ENCODE measurements at places on chromosomes 5 and 9. TPM values are rescaled to one million over a fixed set of nuclear protein-coding genes. Genes with fewer than 3 reads are reported as not detected.

- no peak for DNase-seq
Observed at GRCh38 chr5:133499895-133500294, 112.4 kb downstream of the FSTL4 start.

DNA sequence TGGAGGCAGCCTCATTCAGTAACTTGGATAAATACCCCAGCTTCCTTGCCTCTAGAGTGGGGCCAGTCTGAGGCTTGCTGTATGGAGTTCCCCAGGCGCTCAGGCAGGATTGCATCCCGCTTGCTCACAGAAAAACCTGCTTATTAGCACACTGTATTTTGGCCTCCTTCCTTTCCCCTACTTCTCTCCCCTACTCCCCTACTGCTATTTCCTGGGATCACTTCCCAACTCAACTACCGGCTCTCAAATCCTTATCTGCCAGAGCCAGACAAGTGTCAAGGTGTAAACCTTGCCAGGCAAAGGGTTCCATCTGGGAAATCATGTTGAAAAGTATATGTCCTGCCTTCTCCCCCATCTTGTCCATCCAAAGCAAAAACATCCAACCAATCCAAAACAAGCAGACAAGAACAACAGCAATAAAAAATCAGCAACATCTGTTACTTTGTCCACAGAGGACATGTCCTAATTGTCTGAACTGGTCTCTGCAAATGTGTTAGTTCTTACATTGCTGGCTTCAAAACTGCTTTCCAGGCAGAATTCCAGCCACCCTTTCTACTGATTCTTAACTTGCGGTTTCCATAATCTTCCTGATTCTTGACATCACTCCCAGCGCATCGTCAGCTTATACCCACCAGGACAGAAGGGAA is 164.1 kb upstream of the SEMA6A start:
- no peak for DNase-seq

Gene KLF4
- 33.1 TPM for total RNA-seq

Gene TAS2R1
- not detected for total RNA-seq

Gene LRRC19
- total RNA-seq = not detected

- no peak for DNase-seq
Observed at GRCh38 chr5:132480893-132481595, 9.5 kb downstream of the IRF1 start.

DNA sequence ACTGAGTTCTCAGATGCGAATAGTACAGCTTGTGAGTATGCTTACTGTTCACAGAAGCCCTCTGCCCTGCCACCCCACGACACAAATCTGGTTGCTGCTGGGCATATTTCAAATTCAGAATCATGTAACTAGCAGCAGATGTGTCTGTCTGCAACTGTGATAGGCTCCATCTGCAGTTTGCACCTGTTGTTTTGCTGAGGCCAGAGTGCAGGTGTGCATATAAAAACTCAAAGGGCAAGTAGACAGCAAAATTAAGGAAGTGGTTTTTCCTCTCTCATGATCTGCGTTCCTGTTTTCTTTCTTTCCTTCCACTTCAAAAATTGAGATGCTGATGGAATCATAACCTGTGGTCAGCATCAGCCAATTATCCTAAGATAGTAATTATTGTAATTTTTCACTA is 1000.5 kb downstream of the PTPRD start:
- no peak for DNase-seq

Gene PIP5K1B
- 13.8 TPM for total RNA-seq

- no peak for DNase-seq
Observed at GRCh38 chr5:161614342-161614741, 67.8 kb upstream of the GABRB2 start.

- DNase-seq = peak; percentile 38
Observed at GRCh38 chr5:157689942-157690689, 18.8 kb downstream of the C5orf52 start.

DNA sequence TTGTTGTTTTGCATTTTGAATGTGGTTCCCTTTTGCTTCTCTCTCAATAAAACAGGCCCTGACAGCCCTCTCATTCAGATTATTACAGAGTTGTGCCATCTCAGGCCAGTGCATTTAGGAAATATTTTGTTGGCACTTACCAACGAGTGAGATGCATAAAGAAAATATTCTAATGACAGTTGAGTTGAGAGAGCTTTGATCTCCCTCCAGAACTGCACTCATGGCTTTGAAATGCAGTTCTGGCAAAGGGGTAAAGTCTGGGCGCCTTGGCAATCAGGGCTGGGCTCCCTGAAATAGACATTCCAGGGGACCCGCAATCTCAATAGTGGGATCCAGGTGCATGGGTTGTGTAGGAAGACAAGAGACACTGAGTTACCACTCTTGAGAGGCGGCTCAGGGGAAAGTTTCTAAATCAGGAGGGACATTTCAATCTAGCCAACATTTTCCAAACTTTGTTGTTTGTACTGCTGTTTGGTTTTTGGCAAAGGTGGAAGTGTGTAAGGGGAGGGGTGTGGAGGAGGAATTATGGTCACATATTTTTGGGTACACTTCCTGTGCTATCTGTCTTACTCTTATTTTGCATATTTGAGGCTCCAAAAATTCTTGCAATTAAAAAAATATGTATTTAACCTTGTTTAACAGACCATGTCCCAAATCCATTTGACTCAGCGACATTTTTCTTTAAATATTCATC is 48.8 kb downstream of the PAPPA start:
- DNase-seq = no peak

Gene TMEM174
- not detected for total RNA-seq

Gene ACOT12
- total RNA-seq = not detected

- DNase-seq = no peak
Observed at GRCh38 chr9:79807971-79808370, 236.2 kb downstream of the TLE4 start.

GRCh38 chr9:129725795-129726251 is 27.0 kb downstream of the PTGES start:
- DNase-seq = no peak

DNA sequence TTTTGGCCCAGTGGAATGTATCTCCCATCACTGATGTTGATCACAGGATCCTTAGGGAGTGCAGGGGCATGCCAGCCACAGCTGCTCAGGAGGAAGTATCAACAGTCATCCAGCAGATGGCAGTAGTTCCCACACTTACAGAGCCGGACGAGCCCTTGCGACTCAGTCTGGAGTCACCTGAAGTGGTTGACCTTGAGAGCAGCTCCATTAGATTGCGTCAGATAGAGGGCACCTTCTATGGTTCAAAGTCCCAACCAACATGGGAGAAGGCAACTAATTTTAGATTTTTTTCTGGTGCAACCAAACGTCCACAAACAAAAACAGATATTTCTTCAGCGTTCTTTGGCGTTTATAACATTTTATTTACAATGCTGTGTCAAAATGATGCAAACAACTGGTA is 124.5 kb downstream of the EGFLAM start:
- DNase-seq = peak; percentile 69

Gene SLC22A4
- 3.1 TPM for total RNA-seq

DNA sequence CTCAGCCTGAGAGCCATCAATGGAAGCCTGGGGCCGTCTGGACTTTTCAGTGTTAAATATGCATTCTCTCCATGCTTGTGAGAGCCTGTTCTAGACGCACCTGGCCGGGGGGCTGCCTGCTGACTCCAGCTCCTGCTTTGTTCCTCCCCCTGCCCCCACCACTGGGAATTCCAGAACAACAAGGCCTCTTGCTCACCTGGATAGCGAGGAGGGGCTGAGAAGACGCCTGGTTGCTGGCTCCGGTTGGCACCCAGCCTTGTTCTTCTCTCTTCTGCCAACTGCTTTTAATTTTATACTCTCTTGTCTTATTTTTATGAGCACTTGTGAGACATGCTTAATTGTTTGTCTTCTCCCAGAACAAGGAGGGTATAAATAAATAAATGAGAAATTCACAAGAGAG is 15.0 kb upstream of the RAPGEF1 start:
- DNase-seq = no peak

- no peak for DNase-seq
Observed at GRCh38 chr9:83656032-83656680, 33.2 kb downstream of the IDNK start.

GRCh38 chr9:114285166-114285867 is 37.6 kb upstream of the ORM1 start:
- no peak for DNase-seq

Gene PARP8
- 58.4 TPM for total RNA-seq

Gene CHSY3
- total RNA-seq = 0.96 TPM

- no peak for DNase-seq
Observed at GRCh38 chr5:132073231-132074013, at the start of gene CSF2. CSF2 (plus strand) TSS chr5:132073789; CDS start chr5:132073824, 35 bp downstream.

DNA sequence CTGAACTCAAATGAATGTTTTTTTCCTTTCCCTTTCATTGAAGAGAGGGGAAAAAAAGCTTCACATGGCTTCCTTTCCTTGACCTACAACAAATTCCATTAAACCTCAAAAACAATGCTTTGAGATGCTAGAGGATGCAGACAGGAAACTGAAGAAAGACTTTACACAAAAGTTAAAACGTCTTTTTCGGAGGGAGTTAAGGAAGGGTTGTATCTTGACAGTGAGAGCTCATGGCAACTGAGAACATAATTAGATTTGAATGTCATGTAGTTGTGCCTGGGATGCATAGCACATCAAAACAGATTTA is 66.4 kb downstream of the EBF1 start:
- DNase-seq = no peak

GRCh38 chr9:95280745-95281144 is 36.8 kb downstream of the FANCC start:
- DNase-seq = no peak

DNA sequence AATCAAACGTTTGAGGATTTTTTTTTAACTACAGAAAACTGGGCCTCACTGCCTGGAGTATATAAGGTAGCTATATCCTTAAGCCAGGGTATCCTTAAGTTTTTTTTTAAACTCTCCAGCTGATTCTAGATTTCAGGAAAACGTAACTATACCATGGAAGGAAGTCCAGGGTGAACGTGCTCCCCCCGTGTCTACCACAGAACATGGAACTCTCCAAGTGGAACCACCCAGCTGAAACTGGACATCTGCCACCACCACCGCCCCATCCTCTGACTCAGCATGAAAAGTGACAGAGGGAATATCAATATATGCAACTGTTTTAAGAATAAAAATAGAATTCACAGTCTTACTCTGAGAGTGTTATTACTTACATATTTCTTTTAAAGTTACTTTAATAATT is 61.3 kb downstream of the DROSHA start:
- DNase-seq = peak; percentile 46

Gene FBN2
- 4.8 TPM for total RNA-seq

GRCh38 chr9:137464291-137464999 is 5.3 kb upstream of the NSMF start:
- DNase-seq = no peak

DNA sequence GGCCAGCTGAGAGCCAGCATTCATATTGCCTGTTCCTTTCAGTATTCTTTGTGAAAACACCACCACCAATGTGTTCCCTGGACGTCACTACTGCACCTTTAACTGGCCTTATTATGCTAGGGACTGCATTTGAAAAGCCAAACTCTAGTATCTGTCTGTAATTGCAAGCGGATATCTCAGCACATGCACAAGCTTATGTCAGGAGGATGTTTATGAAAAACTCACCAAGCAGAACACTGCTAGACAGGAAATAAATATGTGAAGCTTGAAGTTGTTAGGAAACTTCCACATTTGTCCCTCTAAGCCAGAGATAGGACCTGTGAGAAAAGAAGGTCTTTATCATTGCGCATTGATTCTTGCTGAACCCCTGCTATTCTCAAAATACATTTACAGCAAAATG is 135.4 kb upstream of the CCDC152 start:
- no peak for DNase-seq

Gene DMGDH
- total RNA-seq = 3.8 TPM

DNA sequence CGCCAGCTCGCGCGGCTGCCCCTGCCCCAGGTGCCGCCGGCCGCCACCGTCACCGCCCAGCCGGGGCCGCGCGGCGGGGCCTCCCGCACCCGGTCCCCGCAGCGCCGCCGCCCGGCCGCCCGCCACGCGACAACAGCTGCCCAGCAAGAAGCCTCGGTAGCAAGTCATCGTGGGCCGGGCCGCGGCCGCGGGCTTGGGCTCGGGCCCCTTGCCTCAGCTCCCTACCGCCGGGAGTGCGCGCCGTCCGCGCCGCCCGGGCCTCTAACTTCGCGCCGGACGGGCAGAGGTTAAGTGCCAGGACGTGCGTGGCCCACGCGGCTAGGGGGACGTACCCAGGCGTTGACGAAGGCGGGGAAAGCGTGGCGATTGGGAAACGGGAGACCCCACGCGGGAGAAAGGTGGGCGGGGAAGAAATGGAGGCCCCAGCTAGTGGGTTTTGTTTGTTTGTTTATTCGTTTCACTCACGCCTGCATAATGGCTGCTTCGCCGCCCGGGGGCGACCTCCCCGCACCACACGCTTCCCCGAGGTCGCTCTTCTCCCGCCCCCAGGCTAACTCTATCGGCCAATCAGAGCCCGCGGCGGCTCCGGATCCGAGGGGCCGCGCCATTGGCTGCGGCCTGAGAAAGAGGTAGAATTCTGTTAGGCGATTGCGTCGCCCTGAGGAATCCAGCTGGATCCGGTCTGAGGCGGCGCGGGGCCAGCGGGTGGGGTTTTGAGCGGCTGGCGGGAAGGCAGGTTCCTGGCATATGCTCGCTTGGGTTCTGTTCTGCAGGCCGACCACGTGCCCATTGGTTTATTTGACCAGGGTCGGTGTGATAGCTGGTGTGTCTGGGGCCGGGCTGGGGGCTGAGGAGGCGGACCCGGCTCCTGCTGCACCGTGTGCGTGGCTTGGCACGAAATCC is at the start of gene NADK2:
NADK2 (minus strand) TSS at position 295 of the 903 bp plus-strand sequence; CDS start at position 168, 127 bp downstream.
- DNase-seq = peak; percentile 97

GRCh38 chr5:53276825-53277224 is 167.3 kb upstream of the MOCS2 start:
- no peak for DNase-seq

GRCh38 chr5:172498431-172499129 is 44.3 kb upstream of the SH3PXD2B start:
- peak; percentile 31 for DNase-seq

Gene CCNJL
- total RNA-seq = 12.4 TPM

GRCh38 chr5:175696139-175696854 is 38.4 kb downstream of the HRH2 start:
- DNase-seq = peak; percentile 67

DNA sequence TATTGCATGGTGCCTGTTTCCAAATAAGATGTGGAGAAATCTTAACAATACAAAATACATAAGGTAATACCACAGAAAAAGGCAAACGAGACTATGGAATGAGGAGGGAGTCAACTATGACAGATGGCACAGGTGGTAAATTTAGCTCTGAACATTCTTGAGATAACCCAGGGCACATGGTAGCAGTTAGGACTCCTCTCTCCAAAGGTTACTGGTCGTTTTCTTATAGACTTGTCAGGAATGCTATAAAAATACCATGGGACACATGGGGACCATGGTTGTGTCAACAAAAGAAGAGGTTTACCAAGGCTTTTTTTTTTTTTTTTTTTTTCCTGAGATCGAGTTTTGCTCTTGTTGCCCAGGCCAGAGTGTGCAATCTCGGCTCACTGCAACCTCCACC is 209.4 kb upstream of the RFX3 start:
- DNase-seq = no peak

GRCh38 chr5:129204525-129204924 is 110.0 kb downstream of the ISOC1 start:
- no peak for DNase-seq

Gene ARHGEF28
- 34.5 TPM for total RNA-seq

- DNase-seq = no peak
Observed at GRCh38 chr5:10090074-10090473, 159.6 kb downstream of the ATPSCKMT start.
